ENCODE measurements at places on chromosomes 13 and 19.

DNA sequence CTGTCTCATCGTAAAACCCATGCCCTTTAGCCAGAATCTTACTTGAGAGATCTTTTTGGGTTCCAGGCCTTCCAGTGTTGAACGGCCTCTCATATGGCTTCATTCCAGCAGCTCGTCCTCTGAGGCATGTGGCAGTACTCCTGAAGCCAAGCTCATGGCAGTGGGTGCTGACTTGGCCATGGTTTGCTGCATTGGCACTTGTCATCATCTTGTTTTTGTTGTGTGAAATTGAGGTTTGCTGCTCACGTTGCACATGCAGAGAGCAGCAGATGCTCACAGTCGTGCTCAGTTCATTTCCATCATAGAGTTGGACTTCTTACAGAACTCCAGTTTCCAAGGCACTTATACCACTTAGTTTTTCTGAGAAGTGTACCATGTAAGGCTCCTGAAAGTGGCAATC is 14.9 kb downstream of the TEX29 start:
- no peak for DNase-seq

DNA sequence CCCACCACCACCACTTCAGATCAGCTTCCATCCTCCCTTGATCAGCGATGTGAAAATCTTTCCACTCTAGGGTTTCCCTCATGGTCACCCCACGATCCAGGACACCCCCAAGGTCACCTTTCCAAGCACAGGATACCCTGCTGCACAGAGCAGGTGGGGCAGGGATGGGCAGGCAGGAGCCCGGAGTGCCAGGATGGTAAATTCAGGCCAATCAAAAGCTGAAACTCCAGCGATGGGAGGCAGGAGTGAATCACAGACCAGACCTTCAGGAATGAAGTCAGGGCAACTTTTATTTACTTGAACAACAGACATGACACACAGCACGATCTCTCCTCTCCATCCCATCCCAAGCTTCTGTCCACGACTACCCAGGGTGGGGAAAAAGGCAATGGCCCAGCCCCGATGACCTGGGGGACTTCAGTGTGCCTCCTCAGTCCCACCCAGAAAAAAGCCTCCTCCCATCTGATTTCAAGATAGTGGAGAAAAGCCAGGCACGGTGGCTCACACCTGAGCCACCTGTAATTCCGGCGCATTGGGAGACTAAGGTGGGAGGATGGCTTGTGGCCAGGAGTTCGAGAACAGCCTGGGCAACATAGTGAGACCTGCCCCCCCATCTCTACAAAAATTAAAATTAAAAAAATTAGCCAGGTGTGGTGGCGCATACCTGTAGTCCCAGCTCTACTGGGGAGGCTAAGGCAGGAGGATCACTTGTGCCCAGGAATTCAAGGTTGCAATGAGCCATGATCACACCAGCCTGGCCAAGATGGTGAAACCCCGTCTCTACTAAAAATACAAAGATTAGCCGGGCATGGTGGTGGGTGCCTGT is 39.2 kb downstream of the ZSWIM4 start:
- DNase-seq, result no peak

DNA sequence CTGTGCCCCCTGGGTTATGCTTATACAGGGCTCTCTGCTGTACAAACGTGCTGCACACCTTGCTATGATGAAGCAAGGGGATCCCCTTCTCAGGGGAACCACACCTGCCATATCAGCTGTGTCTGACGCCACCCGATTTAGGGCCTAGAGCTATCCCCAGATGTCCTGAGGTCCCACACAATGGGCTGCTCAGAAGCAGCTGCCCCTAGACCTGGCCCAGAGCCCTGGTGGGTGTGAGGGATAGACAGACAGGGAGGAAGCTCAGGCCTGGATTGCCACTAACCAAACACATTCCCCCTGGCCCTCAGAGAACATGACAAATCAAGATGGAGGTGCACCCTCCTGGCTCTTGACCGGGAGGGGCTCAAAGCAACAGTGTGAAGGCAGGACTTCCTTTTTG is 59.3 kb downstream of the TSHZ3 start:
- DNase-seq, result no peak

- DNase-seq, result no peak
Observed at GRCh38 chr13:100942742-100943141, 268.1 kb upstream of the TMTC4 start.

- no peak for DNase-seq
Observed at GRCh38 chr13:67100730-67101129, 129.4 kb downstream of the PCDH9 start.

DNA sequence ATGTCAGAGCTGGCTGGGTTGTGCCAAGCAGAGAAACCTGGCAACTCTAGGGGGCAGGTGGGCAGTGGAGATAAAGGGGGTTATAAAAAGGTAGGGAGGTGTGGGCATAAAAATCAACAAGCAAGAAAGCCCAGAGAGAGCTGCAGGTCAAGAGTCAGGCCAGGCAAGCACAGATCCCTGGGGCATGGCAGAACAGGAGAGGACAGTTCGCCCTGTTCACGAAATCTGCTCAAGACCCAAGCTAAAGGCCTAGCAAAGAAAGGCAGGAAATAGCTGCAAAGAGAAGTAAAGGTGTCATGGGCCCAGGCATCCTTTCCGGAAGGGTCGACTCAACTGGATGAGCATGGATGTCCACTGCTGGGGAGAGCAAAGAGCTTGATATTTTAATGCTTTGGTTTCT is 3.4 kb downstream of the MBNL2 start:
- no peak for DNase-seq

DNA sequence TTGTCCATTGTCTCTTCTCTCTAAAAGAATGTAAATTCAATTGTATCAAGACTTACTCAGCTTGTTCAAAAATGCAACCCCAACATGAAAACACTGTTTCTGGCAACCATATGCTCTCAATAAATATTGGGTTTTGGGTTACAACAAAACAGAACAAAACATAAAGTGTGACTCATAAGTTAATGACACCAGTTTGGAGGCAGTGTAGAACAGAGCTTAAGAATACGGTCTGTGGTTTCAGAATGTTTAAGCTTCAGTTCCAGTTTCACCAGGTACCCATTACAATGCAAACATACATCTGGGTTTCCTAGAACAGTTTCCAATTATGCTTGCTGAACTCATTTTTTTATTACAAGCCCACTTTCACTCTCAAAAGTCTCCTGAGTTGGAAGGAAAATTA is 285.8 kb upstream of the PCDH9 start:
- no peak for DNase-seq

- DNase-seq, result no peak
Observed at GRCh38 chr13:50214514-50214913, 199.3 kb downstream of the KCNRG start.

- DNase-seq, result no peak
Observed at GRCh38 chr19:13929340-13929739, 8.9 kb downstream of the PODNL1 start.

- DNase-seq, result peak; percentile 74
Observed at GRCh38 chr19:45443462-45444317, 20.0 kb upstream of the ERCC1 start.

DNA sequence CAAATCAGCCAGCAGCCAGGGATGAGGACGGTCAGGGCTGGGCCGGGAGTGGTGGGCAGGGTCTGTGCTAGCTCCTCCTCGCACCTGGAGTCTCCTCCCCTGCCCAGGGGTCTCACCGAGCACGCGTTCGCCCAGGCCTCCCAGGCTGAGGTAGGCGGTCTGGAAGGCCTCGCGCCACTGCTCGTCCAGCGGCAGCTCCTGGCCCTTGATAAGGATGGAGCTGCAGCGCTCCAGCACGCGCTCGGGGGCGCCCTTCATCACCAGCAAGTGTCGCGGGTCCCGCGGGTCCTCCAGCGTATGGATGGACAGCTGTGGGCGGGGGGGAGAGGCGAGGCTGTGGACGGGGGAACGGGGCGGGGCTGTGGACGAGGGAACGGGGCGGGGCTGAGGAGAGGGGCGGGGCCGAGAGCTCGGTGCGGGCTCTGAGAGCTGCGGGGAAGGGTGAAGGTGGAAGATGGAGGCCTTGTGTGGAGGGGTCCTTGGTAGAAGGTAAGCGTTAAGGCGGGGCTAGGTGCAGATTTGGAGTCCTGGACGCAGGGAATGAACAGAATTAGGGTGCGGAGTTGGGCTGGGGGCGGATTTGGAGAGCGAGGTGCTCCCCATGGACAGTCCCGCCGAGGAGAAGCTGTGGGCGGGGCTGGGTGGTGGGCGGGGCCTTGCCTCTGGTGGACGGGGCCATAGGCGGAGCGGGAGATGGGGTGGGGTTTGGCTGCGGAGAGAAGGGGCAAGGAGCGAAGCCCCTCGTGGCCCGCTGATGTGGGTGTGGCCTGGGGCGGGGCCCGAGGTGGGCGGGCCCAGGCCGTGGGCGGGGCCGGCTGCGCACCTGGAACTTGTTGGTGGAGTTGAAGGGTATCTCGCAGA is 5.7 kb downstream of the ATP4A start:
- DNase-seq, result no peak

DNA sequence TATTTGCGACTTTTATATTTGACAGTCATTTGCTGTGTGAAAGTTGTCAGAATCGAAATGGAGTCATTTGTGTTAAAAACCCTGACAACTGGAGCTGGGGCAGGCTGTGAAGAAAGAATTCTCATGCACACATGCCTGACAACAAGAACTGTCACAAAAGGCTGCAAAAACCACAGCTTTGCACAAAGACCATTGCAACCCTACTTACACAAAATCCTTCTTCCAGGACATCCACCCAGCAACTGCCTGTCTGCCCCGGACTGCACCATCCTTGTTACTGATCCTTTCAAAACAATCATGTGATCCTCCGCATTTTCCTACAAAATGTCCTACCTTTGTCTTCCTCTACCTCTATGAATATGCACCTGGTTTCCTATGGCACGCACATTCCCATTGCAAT is 66.8 kb upstream of the IRS2 start:
- no peak for DNase-seq

DNA sequence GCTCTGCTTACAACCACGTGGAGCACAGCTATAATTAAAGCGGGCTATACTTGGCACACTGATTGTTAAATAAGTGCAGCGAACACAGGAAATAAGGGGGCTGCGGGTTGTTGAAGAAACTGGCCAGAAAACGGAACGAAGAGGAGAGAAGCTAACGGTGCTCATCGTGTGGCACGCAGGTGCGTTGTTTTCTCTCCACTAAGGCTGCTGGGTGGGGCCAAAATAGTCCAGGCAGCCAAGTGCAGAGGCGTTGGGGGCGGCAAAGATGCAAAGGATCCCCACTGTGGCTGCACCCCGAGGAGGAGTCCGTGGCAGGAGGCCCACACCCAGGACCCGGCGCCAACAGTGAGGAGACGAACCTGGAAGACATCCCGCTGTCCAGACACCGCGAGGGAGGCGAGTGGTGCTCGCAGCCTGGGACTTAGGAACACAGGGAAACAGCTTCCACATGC is 8.1 kb upstream of the ARL11 start:
- no peak for DNase-seq

DNA sequence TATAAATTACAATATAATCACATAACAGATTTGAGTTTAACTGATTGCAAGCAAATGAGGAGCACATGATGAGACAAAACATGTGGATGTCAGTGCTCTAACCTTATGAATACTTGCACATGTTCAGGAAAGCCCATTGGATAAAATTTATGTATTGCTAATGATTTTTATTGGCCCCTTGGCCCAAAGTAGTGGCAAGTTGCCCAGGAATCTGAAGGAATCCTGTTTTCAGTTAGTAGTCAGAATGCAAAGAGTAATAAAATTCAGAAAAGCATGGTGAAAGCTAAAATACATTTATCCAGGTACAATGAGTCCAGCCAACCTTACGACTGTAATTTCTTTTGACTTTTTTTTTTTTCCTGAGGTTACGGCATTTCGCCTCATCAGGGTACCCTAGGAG is 1539.4 kb downstream of the EFNB2 start:
- no peak for DNase-seq

GRCh38 chr13:51887468-51887867 is 25.7 kb downstream of the CCDC70 start:
- no peak for DNase-seq

DNA sequence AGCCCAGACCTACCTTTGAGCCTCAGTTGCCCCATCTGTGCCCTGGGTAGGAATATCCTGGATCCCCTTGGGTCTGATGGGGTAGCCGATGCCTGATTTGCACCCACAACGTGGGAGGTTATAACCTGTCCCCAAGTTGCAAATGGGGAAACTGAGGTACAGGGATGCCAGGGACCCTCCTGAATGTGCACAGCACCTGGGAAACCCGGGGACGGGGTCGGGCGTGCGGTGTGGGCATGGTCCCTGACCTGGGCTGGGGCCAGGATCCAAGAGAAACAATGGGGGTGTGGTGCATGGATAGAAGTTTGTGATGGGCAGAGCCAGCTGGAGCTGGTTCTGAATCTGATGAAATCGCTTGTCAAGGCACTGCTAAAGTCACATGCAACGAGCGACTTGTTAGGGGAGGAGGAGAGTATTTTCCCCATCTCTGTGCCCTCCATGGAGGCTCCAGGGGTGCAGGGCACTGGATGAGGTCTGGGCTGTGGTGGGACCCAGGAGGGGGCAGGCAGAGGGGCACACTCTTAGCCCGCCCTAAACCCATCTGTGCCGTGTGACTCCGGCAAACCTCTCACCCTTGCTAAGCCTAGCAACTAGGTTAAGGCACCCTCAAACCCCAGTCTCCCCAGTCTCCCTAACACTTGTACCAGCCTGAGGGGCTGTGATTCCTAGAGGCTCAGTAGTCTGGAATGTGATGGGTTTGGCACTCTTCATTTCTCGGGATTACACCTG is 749 bp downstream of the GDF15 start:
- DNase-seq, result no peak

GRCh38 chr19:51696606-51697005 is 3.5 kb downstream of the SPACA6 start:
- no peak for DNase-seq

GRCh38 chr13:25692099-25692498 is 320.3 kb downstream of the ATP8A2 start:
- DNase-seq, result no peak

DNA sequence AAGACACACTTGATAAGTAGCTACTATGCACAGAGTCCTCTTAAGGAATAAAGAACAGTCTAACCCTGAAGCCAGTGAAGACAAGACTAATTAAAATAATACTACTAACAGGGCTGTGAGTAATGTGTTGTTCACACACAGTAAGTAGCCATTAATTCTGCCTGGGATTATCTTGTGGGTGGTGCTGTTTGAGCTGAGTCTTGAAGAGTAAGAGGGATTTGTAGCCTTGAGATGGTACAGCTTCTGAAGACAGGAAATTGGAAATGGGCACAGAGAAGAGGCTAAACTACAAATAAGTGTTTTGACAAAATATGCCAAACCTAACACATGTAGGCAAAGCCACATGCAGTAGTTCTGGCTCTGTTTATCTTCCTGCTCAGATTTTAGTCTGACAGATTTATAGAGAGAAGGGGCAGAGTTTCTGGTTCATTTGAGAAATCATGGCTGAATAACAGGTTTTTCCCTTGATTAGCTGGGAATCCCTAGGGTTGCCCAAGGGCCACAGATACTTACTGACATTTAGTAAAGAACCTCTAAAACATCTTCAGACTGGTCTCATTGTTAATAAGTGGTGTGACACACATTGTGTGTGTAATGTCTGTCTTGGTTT is 38.0 kb downstream of the ITGBL1 start:
- DNase-seq, result no peak

- no peak for DNase-seq
Observed at GRCh38 chr13:71831716-71832115, 35.3 kb downstream of the DACH1 start.

- DNase-seq, result no peak
Observed at GRCh38 chr19:33397536-33398360, 24.2 kb downstream of the CEBPG start.
